Activated T-helper 17 cell treated with anti-CD3 and anti-CD28 coated beads, Interleukin-2, amount 50 U/mL, for 72 hours (primary cell): ENCODE measurements at places on chromosomes 4 and X. TPM values are rescaled to one million over a fixed set of nuclear protein-coding genes. Genes with fewer than 3 reads are reported as not detected.
A peak's percentile ranks its signal among the peaks of the same experiment; 100 is the strongest.

The HPSE gene
- 12.3 TPM for total RNA-seq

The RBM46 gene
- total RNA-seq: not detected

The FAM200B gene
- total RNA-seq: 9.2 TPM

The TSPAN7 gene
- 1.2 TPM for total RNA-seq

The NDST3 gene
- total RNA-seq: not detected

The HSFX2 gene
- total RNA-seq: not detected

The IQCM gene
- total RNA-seq: not detected

DNA sequence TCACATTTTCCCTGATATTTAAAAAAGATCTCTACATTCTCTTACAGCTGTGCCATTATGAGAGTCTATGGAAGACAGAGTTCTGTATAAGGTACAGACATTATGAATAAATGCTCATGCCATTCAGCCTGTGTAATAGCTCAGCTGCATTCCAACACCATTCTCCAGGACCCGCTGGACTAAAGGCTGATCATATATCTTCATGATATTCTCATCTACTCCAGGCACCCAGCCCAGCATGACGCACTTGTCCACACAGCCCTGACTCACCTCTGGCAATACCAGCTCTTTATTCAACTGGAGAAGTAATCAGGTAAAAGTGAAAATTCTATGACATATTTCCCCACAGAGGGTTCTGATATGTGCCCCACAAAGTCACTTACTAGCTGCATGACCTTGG is 437.5 kb upstream of the FGF16 start:
- H3K27ac ChIP-seq: no peak overlapping the region
- no peak overlapping the region for H3K4me3 ChIP-seq
- H3K4me1 ChIP-seq: no peaks in the 10 kb centered on the region
- no peaks in the 10 kb centered on the region for H3K36me3 ChIP-seq

DNA sequence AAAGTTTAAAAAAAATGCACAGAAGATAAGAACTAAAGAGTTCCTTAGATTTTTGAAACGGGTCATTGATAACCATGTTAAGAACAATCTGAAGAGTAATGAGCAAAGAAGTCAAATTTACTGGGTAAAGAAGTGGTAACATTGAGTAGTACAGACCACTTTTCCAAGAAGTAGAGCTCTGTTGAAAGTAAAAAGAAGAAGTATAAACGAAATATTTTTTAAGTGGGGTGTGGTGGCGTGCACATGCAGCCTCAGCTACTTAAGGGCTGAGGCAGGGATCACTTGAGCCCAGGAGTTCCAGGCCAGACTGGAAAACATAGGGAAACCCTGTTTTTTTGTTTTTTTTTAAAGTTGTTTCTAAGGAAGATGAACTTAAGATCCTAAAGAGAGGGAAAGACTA is 68.5 kb downstream of the UBA6 start:
- H3K27me3 ChIP-seq: no peaks in the 10 kb centered on the region
- H3K27ac ChIP-seq: no peak overlapping the region
- no peak for ATAC-seq
- H3K36me3 ChIP-seq: peaks cover 95% of the 10 kb centered on the region
- no peak overlapping the region for H3K4me3 ChIP-seq

- H3K27me3 ChIP-seq: no peaks in the 10 kb centered on the region
- no peak overlapping the region for H3K4me3 ChIP-seq
- no peak overlapping the region for H3K27ac ChIP-seq
- ATAC-seq: no peak
Measured at GRCh38 chr4:33068539-33068938, 2348.4 kb downstream of the PCDH7 start.

GRCh38 chrX:68732906-68733493 is 85.5 kb downstream of the STARD8 start:
- H3K36me3 ChIP-seq: no peaks in the 10 kb centered on the region
- ATAC-seq: peak; percentile 75

GRCh38 chrX:3577551-3577950 is 135.9 kb downstream of the PRKX start:
- H3K27ac ChIP-seq: no peak overlapping the region
- no peak for ATAC-seq
- H3K36me3 ChIP-seq: no peaks in the 10 kb centered on the region
- no peak overlapping the region for H3K4me3 ChIP-seq

- ATAC-seq: no peak
- H3K4me3 ChIP-seq: no peak overlapping the region
- H3K36me3 ChIP-seq: no peaks in the 10 kb centered on the region
- no peaks in the 10 kb centered on the region for H3K4me1 ChIP-seq
Measured at GRCh38 chr4:14117575-14118238, 490.2 kb upstream of the BOD1L1 start.

- no peak overlapping the region for H3K4me3 ChIP-seq
- no peak overlapping the region for H3K27ac ChIP-seq
- H3K27me3 ChIP-seq: peaks cover 3% of the 10 kb centered on the region
Measured at GRCh38 chr4:168101026-168101425, 8.7 kb downstream of the ANXA10 start.

DNA sequence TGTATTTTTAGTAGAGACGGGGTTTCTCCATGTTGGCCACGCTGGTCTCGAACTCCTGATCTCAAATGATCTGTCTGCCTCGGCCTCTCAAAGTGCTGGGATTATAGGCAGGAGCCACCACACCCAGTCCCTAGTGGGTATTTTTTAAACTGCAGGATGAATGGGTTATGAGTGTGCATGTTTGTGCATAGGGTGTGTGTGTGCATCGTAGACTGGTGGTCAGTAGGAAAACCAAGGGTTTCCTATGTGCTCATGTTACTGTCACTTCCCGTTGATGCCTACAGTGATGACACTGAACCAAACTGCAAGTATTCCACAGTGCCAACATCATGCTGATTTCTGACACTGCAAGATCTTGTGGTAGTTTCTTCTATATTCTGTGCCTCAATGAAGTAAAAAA is 41.1 kb downstream of the DDIT4L start:
- H3K27ac ChIP-seq: no peak overlapping the region
- ATAC-seq: peak; percentile 65
- no peaks in the 10 kb centered on the region for H3K4me1 ChIP-seq
- H3K4me3 ChIP-seq: no peak overlapping the region

DNA sequence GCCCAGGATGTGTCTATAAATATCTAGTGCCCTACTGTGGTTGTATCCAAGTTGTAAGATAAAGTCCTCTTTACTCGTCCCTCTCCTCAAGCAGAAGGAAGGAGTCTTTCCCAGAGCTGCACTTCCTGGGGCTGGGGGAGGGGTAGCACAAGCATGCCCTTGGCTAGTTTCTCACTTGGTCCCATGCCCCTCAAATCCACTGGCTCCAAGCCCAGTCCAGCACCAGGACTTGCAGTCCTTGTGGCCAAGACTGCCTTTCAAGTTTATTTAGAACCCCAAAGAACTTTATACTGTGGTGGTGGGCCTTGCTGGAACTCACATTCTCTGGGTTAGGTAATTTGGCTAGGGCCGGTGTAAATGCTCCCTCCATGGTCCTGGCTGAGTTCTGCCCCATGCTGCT is 43.2 kb upstream of the SLC10A4 start:
- H3K27me3 ChIP-seq: no peaks in the 10 kb centered on the region
- no peaks in the 10 kb centered on the region for H3K4me1 ChIP-seq
- no peak overlapping the region for H3K4me3 ChIP-seq
- H3K27ac ChIP-seq: no peak overlapping the region
- ATAC-seq: no peak

DNA sequence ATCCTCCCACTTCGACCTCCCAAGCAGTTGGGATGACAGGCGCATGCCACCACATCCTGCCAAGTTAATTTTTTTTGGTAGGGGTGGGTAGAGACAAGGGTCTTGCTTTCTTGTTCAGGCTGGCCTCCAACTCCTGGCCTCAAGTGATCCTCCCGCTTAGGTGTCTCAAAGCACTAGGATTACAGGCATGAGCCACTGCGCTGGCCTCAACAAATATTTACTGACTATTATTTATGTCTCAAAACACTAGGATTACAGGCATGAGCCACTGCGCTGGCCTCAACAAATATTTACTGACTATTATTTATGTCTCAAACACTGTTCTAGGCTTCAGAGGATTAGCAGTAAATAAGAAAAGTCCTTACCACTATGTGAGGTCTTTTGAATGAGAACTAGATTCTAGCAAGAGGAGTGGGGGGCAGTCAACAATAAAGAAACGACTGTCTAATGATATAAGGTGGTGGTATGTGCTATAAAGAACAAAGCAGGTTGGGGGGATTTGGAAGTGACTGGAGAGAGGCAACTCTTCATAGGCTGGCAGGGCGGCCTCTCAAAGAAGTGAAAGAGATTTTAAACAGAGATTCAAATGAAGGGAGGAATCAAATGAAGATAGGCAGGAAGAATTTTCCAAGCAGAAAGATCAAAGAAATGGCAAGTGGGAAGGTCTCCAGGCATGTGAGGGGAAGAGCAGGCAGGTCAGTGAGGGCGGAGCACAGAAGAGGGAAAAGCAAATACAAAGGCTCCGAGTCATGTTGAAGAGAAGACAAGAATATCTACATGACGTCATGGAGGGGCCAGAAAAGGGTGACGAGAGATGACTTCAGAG is 12.7 kb upstream of the ACSL1 start:
- H3K4me3 ChIP-seq: no peak overlapping the region
- H3K36me3 ChIP-seq: no peaks in the 10 kb centered on the region
- H3K4me1 ChIP-seq: no peaks in the 10 kb centered on the region
- H3K27ac ChIP-seq: no peak overlapping the region

GRCh38 chr4:138232364-138232763 is 9.8 kb downstream of the SLC7A11 start:
- H3K27me3 ChIP-seq: no peaks in the 10 kb centered on the region
- H3K27ac ChIP-seq: no peak overlapping the region
- ATAC-seq: no peak
- no peaks in the 10 kb centered on the region for H3K4me1 ChIP-seq
- H3K36me3 ChIP-seq: no peaks in the 10 kb centered on the region

- peak; percentile 19 for ATAC-seq
- H3K27me3 ChIP-seq: no peaks in the 10 kb centered on the region
- H3K27ac ChIP-seq: no peak overlapping the region
- no peak overlapping the region for H3K4me3 ChIP-seq
Measured at GRCh38 chrX:67692246-67692645, 148.4 kb downstream of the AR start.

DNA sequence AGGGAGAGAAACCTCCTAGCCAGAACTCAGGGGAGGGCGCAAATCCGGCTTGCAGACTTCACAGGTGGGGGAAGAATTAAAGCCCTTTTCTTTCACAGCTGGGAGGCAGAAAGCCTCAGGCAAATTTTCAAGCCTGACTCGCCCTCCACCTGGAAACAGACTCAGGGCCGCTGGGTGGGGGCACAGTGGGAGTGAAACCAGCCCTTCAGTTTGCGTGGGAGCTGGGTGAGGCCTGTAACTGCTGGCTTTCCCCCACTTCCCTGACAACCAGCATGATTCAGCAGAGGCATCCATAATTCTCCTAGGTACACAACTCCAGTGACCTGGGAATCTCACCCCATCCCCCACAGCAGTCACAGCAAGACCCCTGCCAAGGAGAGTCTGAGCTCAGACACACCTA is 206.9 kb upstream of the INTU start:
- H3K27me3 ChIP-seq: no peaks in the 10 kb centered on the region
- H3K36me3 ChIP-seq: no peaks in the 10 kb centered on the region
- no peak for ATAC-seq
- no peak overlapping the region for H3K27ac ChIP-seq
- no peaks in the 10 kb centered on the region for H3K4me1 ChIP-seq
- H3K4me3 ChIP-seq: no peak overlapping the region

- H3K4me3 ChIP-seq: peak overlapping the region; percentile 83
- peak overlapping the region; percentile 42 for H3K27ac ChIP-seq
- H3K4me1 ChIP-seq: peaks cover 5% of the 10 kb centered on the region
- no peaks in the 10 kb centered on the region for H3K27me3 ChIP-seq
Measured at GRCh38 chr4:4387531-4388310, 819 bp downstream of the NSG1 start.

DNA sequence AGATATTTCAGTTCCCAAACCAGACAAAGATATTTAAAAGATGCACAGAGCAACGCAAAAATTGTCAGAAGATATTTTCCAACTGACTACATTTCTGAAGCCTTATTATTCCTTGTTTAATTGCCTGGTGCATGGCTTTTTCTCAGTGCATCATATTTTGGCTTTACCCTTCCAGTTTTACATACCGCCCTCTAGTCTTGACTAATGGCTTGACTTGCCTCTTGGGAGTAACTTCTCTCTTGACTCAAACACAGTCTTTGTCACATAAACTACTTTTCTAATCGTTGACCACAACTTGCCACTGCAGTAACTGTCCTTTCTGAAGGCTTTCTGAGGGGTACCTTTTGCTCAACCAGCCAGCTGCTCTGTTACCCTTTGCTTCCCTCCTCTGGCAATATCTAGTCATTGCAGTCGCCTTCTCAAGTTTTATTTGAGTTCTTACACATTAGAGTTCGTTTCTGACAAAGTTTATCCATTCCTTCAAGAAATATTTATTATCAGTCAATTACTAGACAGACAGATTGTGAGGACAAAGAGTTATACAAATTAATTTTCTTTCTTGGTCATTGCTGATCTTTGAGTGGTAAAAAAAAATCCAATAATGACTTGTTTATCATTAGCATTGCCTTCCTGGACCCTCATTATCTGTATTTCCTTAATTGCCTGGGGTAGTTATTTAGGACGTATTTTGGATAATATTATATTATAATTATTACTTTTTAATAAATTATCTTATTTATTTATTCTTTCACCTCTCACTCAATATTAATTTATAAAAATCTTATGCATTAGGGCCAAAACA is 506.9 kb upstream of the PCDH10 start:
- no peak overlapping the region for H3K27ac ChIP-seq
- ATAC-seq: no peak
- no peaks in the 10 kb centered on the region for H3K4me1 ChIP-seq
- H3K4me3 ChIP-seq: no peak overlapping the region
- H3K36me3 ChIP-seq: no peaks in the 10 kb centered on the region
- no peaks in the 10 kb centered on the region for H3K27me3 ChIP-seq

- no peak overlapping the region for H3K4me3 ChIP-seq
- H3K36me3 ChIP-seq: peaks cover 78% of the 10 kb centered on the region
- ATAC-seq: no peak
- no peaks in the 10 kb centered on the region for H3K27me3 ChIP-seq
Measured at GRCh38 chr4:158895797-158896576, 127.2 kb downstream of the FNIP2 start.

- H3K4me1 ChIP-seq: no peaks in the 10 kb centered on the region
- no peak for ATAC-seq
- no peak overlapping the region for H3K4me3 ChIP-seq
- no peaks in the 10 kb centered on the region for H3K36me3 ChIP-seq
Measured at GRCh38 chrX:69795702-69796101, 179.8 kb downstream of the EDA start.

GRCh38 chr4:147104768-147105167 is 159.1 kb upstream of the TTC29 start:
- ATAC-seq: no peak
- H3K4me3 ChIP-seq: no peak overlapping the region
- peaks cover 17% of the 10 kb centered on the region for H3K27me3 ChIP-seq
- H3K27ac ChIP-seq: no peak overlapping the region
- H3K4me1 ChIP-seq: no peaks in the 10 kb centered on the region
- H3K36me3 ChIP-seq: no peaks in the 10 kb centered on the region

- no peak overlapping the region for H3K27ac ChIP-seq
- H3K36me3 ChIP-seq: no peaks in the 10 kb centered on the region
- H3K27me3 ChIP-seq: peaks cover 2% of the 10 kb centered on the region
- H3K4me1 ChIP-seq: no peaks in the 10 kb centered on the region
- no peak for ATAC-seq
- no peak overlapping the region for H3K4me3 ChIP-seq
Measured at GRCh38 chrX:123504047-123504446, 228.8 kb downstream of the THOC2 start.

GRCh38 chrX:135984256-135984655 is 979 bp upstream of the SLC9A6 start:
- no peaks in the 10 kb centered on the region for H3K27me3 ChIP-seq
- peaks cover 30% of the 10 kb centered on the region for H3K4me1 ChIP-seq
- H3K36me3 ChIP-seq: no peaks in the 10 kb centered on the region
- H3K4me3 ChIP-seq: peak overlapping the region; percentile 81
- no peak for ATAC-seq
- H3K27ac ChIP-seq: peak overlapping the region; percentile 77
